ENCODE measurements at places on chromosomes 13 and 19.

- DNase-seq = no peak
These were observed 237.7 kb upstream of the DACH1 start for GRCh38 chr13:72104656-72105180.

GRCh38 chr13:80499536-80500290, 158.8 kb upstream of the SPRY2 start:
- DNase-seq = no peak

GRCh38 chr19:53192771-53193534, at the start of gene ZNF665:
Gene ZNF665 (minus strand): TSS chr19:53193358. CDS start chr19:53182898, 10,460 bp downstream.
- DNase-seq = peak; percentile 92

GRCh38 chr13:98730441-98730840, 22.0 kb downstream of the SLC15A1 start:
- DNase-seq = no peak

- DNase-seq = no peak
These were observed 323.8 kb downstream of the LMO7 start for GRCh38 chr13:75959861-75960481.

GRCh38 chr19:43674183-43674582, 4.2 kb upstream of the PLAUR start:
- DNase-seq = no peak

GRCh38 chr13:66111628-66112027, 1118.5 kb downstream of the PCDH9 start:
- DNase-seq = no peak

DNA sequence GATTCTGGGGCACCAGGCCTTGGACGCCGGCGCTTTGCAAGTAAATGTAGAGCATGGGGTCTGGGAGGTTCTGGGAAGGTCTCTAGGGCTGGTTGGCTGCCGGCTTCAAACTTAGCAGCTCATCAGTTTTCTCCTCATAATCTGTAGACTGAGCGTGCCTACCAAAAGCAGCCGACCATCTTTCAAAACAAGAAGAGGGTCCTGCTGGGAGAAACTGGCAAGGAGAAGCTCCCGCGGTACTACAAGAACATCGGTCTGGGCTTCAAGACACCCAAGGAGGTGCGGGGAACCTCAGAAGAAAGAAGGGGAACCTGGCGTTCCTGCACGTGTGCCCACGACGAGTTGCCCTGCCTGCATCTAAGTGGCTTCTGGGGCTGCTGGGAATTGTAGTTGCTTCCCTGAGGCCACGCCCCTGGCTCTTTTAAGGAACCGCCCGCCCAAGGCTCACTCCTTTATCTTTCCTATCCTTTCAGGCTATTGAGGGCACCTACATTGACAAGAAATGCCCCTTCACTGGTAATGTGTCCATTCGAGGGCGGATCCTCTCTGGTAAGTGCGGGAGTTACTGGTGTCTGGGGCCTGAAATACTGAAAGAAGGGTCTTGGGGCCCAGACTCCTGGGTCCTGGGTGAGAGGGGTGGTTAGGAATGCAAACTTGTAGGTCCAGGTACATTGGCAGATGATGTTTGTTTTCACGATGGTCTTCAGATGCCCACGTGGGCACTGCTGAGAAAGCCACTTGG, 984 bp downstream of the RPS11 start:
- DNase-seq = peak; percentile 54

DNA sequence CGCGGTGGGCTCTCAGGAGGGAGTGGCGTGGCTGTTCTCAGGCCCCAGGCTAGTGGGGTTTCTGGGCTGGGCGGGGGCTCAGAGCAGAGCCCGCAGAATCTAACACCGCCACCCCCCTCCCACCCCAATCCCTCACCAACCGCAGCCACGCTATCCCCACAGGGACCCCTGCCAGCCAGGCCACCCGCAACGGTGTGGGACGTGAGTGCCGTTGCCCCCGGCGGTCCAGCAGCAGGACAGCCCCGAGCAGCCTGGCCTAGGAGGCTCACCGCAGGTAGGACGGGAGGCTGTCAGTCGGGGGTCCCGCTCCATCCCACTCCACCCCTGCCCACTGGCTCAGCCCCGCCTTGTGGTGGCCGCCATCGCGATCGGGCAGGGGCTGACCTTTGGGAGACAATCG, at the start of gene NTN5:
NTN5 (minus strand) TSS at position 24 of the 400 bp plus-strand sequence. CDS start 2,031 bp downstream, outside the sequence.
- DNase-seq = no peak

- peak; percentile 92 for DNase-seq
These were observed 20.0 kb downstream of the CNFN start for GRCh38 chr19:42370068-42370520.

GRCh38 chr19:48964205-48965039, 687 bp upstream of the FTL start:
- DNase-seq = no peak
